ENCODE measurements at places on chromosomes 6 and 20.

DNA sequence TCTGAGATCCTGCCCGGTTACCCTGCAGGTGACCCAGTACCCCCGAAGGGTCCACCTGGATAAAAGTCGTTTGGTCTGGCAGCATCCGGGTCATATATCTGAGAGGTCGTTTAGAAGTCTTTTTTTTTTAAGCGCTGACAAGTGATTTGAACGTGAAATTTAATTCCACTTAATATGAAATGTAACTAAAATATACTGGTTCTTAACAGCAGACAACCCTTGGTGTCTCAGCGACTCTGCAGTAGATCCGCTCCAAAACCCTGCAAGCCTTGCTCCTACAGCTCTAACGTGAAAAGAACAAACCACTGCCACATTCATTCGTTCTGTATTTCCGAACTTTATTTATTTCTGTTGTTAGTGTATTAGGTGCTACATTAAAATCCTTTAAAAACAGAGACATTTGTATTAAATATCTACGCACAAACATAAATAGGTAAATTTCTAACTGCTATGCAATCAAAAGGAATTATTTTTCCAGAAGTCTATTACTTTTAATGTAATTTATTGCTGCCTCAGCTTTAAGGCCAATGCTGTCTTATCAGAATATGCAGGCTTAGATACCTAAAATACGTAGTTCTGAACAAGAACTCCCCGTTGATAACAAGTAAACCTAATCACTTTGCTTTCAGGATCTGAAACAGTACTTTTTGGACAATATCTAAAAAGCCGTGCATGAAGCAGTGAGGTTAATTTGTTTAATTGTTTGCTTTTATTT lies 33.5 kb upstream of the TCF21 start:
- no peak overlapping the region for H3K27ac ChIP-seq
- peaks cover 56% of the 10 kb centered on the region for H3K27me3 ChIP-seq
- H3K4me1 ChIP-seq: peaks cover 5% of the 10 kb centered on the region
- no peaks in the 10 kb centered on the region for H3K36me3 ChIP-seq
- DNase-seq: no peak

DNA sequence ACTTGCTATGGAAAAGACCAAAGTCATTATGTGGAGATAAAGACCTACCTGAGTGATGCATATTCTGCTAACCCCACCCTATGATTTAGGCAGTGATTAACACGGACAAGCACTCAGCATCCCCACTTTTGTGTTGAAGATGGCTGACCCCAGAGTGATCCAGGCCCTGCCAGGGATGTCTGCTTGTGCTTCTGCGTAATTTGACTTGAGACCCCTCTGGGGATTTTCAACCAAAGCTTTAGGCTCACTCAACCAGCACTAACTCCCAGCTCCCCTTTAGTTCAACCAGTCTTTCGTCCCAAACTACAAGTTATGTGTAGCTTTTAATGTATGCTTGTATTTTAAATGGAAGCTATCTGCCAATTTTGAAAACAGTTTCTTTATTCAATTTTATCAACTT lies 538.0 kb upstream of the ID4 start:
- no peaks in the 10 kb centered on the region for H3K27me3 ChIP-seq
- no peak overlapping the region for H3K4me3 ChIP-seq
- H3K27ac ChIP-seq: no peak overlapping the region
- H3K4me1 ChIP-seq: no peaks in the 10 kb centered on the region
- no peak for DNase-seq
- no peaks in the 10 kb centered on the region for H3K36me3 ChIP-seq

DNA sequence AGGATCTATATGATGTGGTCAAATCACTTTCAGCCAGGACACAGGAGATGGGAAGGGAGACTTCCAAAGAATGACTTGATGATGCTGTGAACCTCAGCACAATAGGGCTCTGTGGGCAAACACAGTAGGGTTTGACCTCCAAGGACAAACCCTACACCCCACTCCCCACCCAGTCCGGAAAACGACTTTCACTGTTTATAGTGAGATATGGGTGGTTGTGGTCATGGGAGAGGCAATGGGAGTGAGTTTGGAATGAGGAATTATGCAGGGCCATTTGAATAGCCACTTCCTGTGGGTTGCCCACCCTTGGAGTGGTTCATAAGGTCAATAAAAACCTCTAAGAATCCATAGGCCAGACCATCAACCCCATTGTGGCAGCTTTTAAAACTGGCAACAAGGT lies 38.4 kb upstream of the PRND start:
- H3K27me3 ChIP-seq: peaks cover 2% of the 10 kb centered on the region
- peaks cover 45% of the 10 kb centered on the region for H3K4me1 ChIP-seq

DNA sequence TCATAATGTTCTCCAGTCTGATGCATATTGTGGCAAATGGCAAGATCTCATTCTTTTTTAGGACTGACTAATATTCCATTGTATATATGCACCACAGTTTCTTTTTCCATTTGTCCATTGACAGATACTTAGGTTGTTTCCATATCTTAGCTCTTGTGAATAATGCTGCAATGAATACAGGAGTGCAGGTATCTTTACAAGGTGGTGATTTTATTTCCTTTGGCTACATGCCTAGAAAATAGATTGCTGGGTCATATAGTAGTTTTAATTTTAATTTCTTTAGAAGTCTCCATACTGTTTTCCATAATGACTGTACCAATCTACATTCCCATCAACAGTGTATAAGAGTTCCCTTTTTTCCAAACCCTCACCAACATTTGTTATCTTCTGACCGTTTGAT lies 97.5 kb downstream of the TRMT11 start:
- H3K27ac ChIP-seq: no peak overlapping the region
- no peaks in the 10 kb centered on the region for H3K27me3 ChIP-seq
- no peak overlapping the region for H3K4me3 ChIP-seq
- no peak for DNase-seq

GRCh38 chr20:23652371-23652770 lies 14.6 kb upstream of the CST3 start:
- H3K36me3 ChIP-seq: no peaks in the 10 kb centered on the region
- peaks cover 8% of the 10 kb centered on the region for H3K27me3 ChIP-seq
- H3K4me3 ChIP-seq: no peak overlapping the region

Data from activated T-helper 2 cell treated with anti-CD3 and anti-CD28 coated beads, Interferon-gamma antibody, Interleukin-2, Interleukin-4, amounts not matched to agents 10 μg/mL and 5 μg/mL and 100 μg/mL, durations not matched to agents 14 hours and 24 hours and 36 hours (primary cell).